ENCODE measurements at places on chromosomes 2 and 18.

GRCh38 chr2:37780387-37780676 is 108.9 kb upstream of the CDC42EP3 start:
- peak; percentile 61 for DNase-seq

DNA sequence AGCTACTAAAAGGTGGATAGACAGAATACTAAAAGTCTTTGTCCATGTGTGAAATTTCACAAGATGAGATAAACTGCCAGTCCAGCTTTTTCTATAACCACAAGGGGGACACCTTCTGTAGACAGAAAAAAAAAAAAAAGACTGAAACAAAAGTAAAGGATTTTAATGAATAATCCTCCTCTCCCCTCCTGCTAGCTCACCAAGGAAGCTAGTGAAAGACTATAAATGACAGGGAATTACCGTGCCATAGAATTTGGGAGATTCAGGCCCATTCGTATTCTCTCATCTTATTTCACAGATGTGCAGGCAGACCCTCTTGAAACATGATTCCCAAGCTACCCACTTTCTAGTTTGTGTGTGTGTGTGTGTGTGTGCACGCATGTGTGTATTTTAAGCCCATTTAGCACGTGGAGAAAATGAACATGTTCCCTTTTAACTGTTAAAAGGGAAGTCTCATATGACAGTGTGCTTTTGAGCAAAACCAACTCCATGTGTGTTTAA is 36.3 kb upstream of the SLC8A1 start:
- DNase-seq, result peak; percentile 54

- DNase-seq, result peak; percentile 93
These were observed 25.1 kb downstream of the DNPEP start for GRCh38 chr2:219362524-219363164.

DNA sequence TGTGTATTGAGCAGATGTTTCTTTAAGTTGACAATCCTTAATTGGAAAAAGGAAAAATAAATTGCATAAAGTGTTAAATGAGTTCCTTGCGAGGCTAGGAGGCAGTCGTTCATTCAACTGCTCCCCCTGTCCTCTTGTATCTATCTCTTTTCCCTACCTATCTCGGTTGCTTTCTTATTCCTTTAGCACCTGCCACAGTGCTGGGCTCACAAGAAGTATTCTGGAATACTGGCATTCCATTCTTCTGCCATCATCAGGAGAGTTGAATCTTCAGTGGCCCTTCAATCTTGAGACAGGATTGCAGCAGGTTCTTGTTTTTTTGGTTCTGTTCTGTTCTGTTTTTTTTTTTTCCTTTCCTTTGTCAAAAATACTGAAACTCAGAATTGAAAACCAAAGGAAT is 143.1 kb upstream of the AQP4 start:
- no peak for DNase-seq

GRCh38 chr2:27973592-27973991 is 83.1 kb downstream of the BABAM2 start:
- no peak for DNase-seq

DNA sequence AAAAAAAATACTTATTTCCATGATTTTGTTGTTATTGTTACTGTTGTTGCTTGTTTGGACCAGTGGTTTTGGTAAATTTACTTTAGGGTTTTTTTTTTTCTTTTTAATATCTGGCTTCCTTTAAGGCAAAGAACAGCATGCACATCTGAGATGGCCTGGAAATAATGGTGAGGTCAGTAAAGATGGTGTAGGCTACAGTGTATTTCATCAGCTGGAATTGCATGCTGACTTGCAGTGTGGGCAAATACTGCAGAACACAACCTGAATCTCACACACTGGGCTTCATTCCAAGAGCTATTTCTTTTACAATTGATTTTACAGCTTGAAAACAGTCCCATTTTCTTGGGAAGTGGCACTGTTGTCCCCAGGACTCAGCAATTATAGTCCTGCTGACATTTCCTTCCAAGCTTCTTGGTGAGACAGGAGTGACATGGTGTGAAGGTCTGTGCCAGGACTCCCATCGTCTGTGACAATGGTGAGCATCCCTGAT is 376.1 kb upstream of the SOX11 start:
- no peak for DNase-seq

- peak; percentile 57 for DNase-seq
These were observed 129.8 kb downstream of the BCL2L11 start for GRCh38 chr2:111250448-111251030.

DNA sequence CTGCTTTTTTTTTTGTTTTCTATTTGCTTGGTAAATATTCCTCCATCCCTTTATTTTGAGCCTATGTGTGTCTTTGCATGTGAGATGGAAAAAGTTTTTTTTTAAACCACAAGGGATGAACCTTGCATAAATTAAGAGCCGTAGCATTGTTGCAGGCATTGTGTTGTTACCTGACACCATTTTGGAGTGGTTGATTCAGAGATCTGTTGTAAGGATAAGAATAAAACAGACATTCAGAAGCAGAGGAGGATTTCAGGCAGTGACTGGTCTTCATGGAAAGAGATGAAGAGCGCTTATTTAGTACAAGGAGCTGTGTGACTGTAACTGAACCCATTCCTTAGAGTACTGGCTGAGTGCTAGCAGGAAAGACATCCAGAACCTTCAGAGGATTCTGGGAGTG is 101.2 kb downstream of the LTBP1 start:
- no peak for DNase-seq

GRCh38 chr2:17713291-17713690 is 40.3 kb downstream of the SMC6 start:
- no peak for DNase-seq

DNA sequence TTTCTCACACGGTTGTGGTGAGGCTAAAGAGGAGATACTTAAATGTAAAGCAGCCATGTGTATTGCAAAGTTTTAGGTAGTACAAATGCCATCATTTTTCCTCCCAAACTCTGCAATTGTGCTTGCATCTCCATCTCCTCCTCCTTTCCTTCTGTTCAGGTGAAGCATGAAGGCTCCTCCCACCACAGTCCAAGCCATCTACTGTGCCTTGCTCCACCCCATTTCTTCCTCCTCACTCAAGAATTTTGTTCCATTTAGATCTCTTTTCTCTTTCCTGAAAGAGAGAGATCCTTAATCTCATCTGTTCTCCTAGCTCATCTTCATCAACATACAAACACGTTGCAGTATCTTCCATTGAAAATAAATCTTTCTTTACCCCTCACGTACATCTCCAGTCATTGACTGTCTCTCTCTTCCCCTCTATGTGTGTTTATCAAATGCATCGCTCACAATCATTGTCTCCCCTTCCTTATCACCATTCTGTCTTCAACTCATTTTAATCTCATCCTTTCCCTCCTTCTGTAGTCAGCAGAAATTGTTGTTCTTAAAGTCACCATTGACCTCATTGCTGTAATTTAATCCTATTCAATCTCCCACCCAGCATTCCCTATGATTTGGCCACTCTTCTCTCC is 392.1 kb downstream of the RAD51AP2 start:
- no peak for DNase-seq

- peak; percentile 73 for DNase-seq
These were observed 43.6 kb downstream of the MCFD2 start for GRCh38 chr2:46871976-46872381.

DNA sequence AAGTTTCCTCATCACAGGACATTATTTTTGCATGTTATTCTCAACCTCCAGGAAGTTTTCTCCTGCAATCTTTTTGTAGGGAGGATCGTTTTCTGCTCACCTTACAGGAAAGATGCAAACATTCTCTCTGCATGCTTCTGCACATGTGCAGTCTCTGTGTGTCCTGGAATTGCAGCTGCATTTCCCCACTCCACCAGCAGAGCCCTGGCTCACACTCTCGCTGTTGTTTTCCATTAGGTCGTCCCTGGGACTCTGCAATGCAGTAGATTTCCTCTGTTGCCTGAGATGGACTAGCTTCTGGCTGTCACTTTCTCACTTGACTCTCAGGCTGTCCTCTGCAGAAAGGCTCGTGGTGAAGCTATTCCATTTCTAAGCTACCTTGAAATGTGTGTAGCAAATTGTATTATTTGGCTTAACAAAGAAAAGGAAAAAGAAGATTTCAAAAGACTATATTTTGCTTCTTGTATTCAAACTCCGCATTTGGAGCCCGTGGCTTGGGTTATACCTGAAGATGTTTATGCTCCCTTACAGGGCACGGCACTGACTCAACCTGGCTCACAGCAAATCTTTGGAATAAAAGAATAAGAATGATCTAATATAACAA is 346.7 kb downstream of the RAD51AP2 start:
- DNase-seq, result peak; percentile 42

- DNase-seq, result no peak
These were observed 154.0 kb downstream of the CLIP4 start for GRCh38 chr2:29269095-29269764.

GRCh38 chr2:217852555-217853211 is 150.1 kb downstream of the TNS1 start:
- peak; percentile 41 for DNase-seq

- DNase-seq, result no peak
These were observed 478.3 kb downstream of the ZEB2 start for GRCh38 chr2:144041612-144042011.

- DNase-seq, result no peak
These were observed 27.2 kb downstream of the CCDC138 start for GRCh38 chr2:108813732-108814131.

DNA sequence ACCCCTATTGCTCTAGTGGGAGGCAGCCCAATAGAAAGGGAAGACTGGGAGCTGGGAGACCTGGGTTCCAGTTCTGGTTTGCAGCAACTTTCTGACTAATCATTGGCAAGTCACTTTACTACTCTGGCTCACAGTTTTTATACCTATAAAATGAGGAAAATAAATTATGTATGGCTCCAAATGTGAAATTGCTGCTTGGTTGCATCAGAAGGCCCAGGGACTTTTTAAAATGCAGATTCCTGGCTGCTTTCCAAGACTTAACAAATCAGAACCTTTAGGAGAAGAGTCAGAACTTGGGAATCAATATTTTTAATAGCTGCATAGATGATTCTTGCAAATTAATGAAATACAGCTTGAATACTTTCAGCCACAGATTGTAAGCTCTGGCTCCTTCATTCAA is 943.9 kb downstream of the EPHA4 start:
- DNase-seq, result no peak

DNA sequence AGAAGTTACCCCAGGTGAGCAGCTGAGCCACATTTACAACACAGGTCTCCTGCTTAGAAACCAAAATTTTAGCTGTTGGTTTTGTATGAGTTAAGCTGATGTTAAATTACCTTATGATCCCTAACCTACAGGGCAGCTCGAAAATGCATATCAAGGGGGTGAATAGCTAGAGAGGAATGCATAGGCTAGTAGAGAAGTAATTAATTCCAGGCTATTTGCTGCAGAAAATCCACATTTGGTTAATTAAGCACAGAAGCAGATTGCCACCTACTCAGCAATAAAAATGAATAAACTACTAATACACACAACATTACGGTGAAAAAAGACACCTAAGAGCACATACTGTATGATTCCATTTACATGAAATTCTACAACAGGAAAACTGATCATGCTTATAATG is 91.4 kb downstream of the OSBPL1A start:
- DNase-seq, result no peak

DNA sequence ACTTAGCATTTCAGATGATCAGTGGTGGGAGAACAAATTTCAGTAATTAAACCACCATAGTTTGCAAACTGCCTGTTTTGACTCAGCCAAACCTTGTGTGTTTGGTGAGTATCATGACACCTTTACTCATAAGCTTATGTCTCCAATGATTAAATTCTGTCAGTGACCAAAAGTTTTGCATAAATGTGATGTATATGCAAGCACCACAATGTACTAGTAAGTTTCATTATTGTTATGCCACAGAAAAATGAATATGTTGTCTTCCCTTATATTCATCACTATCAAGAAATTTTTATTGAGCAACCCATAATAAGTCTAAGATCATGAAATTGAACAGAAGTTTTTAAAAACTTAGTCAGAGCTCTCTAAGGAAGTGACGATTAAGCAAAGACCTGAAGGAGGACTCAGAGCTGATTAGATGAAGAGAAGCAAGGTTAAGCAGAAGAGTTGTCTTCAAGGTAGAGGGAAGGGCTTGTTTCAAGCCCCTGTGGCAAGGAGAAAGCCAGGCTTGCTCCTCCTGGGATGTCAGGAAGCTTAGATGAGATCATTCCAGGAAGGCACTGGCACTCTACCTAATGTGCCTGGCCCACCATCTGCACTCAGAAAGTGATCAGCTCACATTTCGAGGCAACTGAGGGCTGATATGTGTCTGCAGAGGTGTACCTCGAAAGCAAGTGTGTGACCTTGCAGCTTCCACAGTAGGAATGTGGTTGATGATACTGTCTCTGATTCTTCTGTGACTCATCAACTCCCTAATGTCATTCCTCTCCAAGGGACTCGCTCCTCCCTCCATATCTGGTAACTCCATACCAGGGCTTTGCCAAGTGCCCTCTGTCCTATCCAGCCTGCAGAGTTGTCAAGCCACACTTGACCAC is 54.7 kb downstream of the KCTD18 start:
- DNase-seq, result peak; percentile 75

Data from fibroblast of skin of back (primary cell).